Mammary epithelial cell (primary cell): ENCODE measurements at places on chromosomes 6 and 20. TPM values are rescaled to one million over a fixed set of nuclear protein-coding genes. Genes with fewer than 3 reads are reported as not detected.

DNA sequence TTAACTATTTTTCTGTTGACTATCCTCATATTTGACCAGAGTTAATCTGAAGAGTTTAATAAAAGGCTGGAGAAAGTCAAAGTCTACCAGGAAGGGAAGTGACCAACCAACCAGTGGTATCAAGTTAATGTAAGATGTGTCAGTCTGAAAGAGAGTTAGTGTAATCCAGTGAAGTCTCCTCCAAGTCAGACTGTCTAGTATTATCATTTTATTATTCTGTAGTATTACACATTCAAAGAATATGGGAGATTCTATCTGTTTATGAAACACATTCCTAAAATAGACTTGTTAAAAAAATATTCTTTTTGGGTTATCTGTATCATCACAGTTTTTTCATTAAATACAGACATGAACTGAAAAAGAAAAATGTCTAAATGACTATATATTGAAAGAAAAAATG is 194.4 kb downstream of the BTBD9 start:
- no peak for DNase-seq

GRM1 gene
- total RNA-seq, result not detected

DNA sequence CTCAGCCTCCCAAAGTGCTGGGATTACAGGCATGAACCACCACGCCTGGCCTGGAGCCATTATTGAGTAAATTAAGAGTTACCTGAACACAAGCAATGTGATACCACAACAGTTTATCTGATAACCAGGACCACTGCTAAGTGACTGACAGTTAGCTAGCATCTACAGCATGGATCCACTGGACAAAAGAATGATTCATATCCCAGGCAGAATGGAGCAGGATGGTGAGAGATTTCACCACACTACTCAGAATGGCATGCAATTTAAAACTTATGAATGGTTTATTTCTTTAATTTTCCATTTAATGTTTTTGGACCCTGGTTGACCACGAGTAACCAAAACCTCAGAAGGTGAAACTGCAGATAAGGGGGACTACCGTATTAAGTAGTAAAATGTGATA is 48.6 kb downstream of the RALGAPA2 start:
- peak; percentile 43 for DNase-seq

PET117 gene
- total RNA-seq, result 10.8 and 17.8 TPM in 2 replicates

- no peak for DNase-seq
Observed at GRCh38 chr20:10639737-10640556, 33.9 kb downstream of the JAG1 start.

GTPBP2 gene
- total RNA-seq, result 46.5 TPM

GRCh38 chr6:128657181-128657580 is 136.8 kb upstream of the PTPRK start:
- no peak for DNase-seq

COL11A2 gene
- total RNA-seq, result 0.45 and 0.64 TPM in 2 replicates

DNA sequence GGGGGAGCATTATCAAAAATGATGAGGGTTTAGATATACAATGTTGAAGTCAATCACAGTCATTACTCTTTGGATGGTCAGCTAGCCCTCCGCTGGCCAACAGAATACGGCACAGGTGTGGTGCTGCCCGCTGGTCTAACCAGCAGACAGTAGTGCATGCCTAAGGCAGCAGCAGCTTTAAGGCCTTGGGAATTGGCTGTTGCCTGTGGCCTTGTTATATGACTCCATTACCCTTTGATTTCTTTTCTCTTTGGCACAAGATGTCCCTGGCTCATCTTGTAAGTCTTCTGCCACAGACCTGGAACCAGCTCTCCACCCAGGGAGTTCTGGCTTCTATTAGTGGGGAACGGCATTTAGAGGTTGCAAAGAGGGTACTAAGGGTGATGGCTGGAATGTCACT is 110.2 kb downstream of the WDR27 start:
- no peak for DNase-seq

DNA sequence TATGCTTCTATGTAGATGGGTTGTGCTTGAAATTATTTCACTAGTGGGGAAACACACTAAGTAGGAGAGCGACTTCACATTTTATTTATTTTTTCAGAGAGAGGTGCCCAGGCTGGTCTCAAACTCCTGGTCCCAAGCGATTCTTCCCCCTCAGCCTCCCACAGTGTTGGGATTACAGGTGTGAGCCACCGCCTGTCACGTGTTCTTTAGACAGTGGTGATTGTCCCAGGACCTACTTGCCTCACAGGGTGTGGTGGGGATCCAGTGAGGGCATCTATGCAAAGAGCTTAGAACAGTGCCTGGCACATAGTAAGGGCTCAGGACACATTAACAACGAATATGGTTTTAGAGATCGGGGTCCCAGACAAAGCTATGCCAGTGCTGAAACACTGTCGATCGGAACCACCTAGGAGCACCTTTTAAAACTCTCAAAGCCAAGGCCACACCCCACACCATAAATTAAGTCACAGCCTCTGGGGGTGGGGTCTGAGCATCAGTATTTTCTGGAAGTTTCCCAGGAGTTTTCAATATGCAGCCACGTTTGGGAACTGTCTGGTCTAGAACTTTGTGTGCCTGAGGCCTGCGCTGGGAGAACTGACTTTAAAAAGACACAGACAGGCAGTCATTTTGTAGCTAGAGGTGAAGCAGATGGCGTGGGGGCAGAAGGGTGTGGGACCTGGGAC is 4.8 kb upstream of the BCAS4 start:
- no peak for DNase-seq

DNA sequence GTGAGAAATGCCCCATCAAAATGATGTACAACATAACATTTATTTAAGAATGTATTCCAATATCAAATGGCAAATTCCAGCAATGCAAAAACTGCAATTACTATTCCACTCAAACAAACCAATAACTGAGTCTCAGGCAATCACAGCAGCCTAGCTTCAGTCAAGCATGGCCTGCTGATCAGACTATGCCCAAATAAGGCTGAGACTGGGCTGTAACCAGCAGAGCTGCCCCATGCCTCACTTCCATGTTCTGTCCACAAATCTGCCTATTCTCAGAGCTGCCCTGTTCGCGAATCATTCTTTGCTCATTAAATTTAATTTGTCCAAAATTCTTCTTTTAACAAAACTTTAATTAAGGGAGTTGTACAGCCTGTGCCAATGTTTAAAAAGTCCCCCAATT is 155.4 kb downstream of the FNDC1 start:
- no peak for DNase-seq

FAM83C gene
- not detected for total RNA-seq

HIVEP1 gene
- 28.5 TPM for total RNA-seq

- DNase-seq, result peak; percentile 79
Observed at GRCh38 chr6:125066964-125067363, 86.6 kb upstream of the TPD52L1 start.

DHX35 gene
- 9.5 TPM for total RNA-seq

MUCL3 gene
- not detected for total RNA-seq

DNA sequence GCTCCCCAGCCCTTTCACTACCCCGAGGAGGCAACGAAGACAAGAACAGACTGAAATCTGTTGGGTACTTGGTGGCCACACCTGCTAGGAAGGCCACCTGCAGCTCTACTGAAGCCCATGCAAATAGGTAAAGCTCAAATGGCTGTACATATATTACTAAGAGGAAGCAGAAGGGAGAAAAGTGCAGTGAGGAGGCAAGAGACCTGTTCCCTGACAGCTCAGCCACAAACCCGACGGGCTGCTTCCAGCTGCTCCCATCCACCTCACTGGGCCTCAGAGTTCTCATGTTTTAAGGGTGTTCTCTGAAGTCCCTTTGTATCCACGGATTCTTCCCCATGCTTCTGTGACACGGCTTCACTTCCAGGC is 24.6 kb downstream of the TRAM2 start:
- no peak for DNase-seq

DNA sequence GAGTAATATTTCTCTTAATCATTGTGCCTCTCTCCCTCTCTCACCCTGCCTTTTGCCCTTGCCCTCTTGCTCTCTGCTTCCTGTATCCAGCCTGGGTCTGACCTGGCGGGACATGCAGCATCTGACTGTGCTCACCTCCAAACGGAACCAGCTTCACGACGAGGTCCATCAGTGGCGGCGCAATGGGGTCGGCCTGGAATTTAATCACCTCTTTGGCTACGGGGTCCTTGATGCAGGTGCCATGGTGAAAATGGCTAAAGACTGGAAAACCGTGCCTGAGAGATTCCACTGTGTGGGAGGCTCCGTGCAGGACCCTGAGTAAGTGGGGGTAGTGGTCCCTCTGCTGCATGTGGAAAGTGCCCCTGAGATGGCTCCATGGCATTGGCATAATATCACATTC is 65.9 kb downstream of the BFSP1 start:
- DNase-seq, result no peak

DNA sequence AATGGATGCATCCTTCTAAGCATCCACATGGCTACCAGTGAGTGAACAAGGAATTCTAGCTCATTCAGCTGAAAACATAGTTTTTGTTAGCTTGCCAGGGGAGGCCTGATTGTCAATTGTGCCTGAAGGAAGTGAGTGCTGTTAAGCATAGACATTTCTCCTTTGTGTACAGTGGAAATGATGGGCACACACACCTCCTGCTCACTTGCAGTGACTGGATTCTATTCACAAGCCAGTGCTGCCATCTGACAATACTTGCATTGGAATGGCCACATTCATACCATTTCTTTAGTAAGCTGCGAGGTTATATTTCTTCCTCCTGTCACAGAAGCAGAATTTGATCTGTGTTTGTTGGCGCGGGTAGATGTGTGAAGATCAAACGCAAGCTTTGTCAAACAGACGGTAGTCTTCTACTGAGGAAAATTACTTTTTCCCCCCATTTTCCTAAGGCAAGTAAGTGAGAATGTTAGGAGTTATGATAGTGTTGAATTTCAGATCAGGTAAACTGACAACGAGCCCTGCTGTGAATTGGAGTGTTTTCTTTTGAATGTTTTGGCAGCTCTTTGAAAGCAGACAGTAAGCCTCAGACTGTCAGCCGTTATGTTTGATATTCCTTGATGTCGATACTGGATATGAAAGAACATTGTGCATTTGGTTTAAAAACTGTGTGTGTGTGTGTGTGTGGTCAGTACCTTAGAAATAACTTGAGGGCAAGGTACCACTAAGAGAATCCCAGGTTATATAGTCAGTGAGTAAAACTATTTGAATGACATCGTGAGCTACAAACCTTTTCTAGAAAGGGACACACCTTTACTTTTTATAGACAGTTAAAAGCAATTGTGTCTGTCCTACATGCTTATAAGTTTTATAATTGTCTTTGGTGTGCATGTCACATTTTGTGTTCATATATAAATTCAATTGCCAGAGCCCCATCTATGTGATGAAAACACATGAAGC is 84.2 kb upstream of the BMP2 start:
- no peak for DNase-seq

DNA sequence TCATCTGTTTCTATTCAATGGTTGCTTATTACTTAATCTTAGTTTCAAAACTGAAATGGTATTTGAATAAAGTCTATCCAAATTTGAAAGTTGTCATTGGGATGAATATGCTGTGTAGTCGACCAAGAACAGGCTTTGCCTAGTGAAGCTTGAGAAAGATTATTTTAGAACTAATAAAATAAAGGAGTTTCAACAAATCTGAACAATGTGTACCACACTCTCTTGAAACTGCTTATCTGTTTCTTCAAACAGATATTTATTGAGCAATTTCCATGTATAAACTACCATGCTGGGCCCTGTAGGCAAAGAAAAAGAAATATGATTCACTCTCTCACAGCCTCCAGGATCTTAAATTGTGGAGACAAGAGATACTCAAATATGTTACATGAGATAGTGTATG is 174.4 kb downstream of the OGFRL1 start:
- no peak for DNase-seq

DNA sequence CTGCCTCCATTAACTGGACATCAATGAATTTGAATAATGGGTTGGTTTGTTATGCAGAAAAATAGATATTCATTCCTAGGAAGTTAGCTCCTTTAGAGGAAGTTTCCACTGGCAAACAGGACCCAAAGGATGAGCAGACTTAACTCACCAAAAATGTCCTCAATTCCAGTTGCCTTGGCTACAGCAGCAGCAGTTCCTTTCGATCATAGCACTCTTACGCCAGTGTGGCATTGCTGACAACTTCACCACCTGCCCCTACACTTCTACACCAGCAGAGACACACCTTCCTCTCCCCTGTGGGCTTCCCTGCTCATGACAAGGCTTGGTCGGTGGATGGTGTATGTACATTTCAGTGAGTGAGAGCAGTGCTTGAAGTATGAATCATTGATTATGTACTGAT is 532.8 kb downstream of the QKI start:
- no peak for DNase-seq

- peak; percentile 67 for DNase-seq
Observed at GRCh38 chr6:27894839-27895762, 17.1 kb downstream of the OR2B2 start.

DNA sequence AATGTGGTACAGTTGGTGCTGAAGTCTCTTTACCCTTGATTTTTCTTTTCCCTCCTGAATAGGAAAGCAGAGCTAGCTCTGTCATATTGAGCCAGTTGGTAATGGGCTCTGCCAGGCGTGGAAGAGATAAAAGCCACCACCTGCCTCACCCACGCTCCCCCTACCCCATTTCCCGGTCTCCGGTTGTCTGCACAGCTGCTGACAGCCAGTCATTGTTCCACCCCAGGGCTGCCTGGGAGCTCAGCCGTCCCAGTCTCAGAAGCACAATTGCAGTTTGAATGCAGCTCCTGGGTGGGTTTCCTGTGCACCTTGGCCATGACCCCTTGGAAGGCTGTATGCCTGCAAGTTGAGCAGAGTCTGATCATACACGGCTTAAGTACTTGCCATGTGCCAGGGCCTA is 675.2 kb upstream of the FLRT3 start:
- DNase-seq, result no peak

RWDD2A gene
- 1.3 TPM for total RNA-seq

- DNase-seq, result peak; percentile 61
Observed at GRCh38 chr6:30154709-30155519, 6.1 kb downstream of the TRIM10 start.

DNA sequence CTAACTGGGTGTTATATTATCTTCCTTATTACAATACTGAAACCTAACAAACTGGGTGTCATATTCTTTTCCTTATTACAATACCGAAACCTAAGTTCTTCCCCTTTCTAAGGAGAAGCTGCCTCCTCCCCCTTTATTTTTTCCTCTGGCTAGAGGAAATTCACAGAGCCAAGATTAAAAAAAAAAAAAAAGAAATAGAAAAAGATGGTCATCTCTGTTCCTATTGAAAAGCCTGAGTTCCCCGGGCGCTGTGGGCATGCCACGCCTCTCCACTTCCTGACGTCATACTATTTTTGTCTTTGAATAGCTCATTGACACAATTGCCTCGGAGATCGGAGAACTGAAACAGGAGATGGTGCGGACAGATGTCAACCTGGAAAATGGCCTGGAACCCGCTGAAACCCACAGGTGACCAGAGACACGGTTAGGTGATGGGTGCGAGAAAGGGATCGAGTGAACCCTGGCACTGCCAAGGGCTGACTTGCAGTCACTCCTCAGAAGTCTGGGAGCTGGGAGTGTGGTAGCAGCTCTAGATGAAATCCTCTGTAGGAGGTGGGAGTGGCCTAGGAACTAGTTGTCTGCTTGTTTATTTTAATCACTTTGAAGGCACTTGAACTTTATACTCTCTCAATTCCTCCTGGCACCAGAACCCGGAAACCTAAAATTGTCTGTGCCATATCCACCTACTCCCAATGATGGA is 82.2 kb upstream of the NAA20 start:
- DNase-seq, result peak; percentile 88
